Fibroblast of skin of right biceps (primary cell): ENCODE measurements at places on chromosomes 4 and X.
A peak's percentile ranks its signal among the peaks of the same experiment; 100 is the strongest.

DNA sequence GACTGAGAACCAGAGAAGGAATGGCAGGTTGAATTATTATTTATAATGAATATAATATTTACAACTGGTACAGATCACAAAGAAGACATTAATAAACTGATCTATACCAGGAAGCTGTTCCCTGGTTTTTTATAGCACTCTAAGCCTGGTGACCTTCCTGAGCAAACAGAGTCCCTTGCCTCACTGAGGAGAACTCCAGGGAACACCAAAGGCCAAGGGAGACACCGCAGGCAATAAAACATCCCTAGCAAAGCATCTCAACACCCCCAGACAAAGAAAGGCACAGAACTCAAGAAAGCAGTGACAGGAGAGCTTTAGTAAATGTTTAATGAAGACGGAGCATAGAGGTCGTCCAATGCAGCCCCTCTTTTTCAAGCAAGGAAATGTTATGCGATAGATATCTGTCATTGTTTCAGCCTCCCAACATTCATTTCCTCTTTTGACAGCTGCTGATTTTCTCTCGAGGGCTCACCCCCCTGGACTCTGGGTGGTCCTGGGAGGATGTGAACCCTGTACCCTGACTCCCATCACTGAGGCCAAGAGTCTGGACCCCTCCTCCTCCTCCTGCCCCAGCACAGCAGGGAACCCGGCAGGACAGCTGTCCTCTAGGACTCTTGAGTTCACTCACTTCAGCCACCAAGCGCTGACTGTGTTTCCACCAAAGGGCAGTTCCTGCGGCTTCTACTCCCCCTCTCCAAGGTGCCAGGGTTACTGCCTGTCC lies 342.5 kb upstream of the GATB start:
- no peak for DNase-seq

DNA sequence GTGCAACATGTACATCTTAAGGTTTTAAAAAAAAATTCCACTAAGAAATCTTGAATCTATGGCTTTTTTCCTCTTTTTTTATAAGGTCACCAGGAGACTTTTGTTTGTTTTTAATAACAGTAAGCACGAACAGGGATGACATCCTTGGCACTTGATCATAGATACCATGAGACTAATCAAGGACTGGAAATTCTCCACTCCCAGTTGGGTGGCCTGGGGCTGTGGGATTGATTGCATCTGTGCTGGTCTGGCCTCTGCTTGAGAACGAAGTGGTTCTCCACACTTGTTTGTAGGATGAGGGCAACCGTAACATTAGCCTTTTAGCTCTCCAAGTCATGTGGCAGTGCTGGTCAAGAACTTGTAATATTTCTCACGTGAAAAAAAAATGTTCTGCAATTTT lies 35.4 kb downstream of the SNX25 start:
- DNase-seq = no peak

DNA sequence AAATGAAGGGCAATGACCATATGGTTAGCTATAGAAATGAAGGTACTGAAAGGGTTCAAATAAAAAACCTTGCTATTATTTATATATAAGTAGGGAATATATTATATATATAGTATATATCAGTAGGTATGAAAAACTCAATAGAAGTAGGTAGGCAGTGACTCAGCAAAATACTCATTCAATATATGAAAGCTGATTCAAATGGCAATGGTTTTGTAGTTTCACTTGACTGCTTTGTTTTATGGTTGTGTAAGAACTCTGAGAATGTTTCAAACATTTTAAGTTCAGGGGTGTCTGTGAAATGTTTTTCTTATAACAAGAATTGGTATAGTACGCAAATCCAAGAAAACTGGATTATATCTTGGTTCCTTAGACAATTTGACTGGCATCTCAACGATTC lies 4.1 kb downstream of the ZNF280C start:
- DNase-seq = no peak

DNA sequence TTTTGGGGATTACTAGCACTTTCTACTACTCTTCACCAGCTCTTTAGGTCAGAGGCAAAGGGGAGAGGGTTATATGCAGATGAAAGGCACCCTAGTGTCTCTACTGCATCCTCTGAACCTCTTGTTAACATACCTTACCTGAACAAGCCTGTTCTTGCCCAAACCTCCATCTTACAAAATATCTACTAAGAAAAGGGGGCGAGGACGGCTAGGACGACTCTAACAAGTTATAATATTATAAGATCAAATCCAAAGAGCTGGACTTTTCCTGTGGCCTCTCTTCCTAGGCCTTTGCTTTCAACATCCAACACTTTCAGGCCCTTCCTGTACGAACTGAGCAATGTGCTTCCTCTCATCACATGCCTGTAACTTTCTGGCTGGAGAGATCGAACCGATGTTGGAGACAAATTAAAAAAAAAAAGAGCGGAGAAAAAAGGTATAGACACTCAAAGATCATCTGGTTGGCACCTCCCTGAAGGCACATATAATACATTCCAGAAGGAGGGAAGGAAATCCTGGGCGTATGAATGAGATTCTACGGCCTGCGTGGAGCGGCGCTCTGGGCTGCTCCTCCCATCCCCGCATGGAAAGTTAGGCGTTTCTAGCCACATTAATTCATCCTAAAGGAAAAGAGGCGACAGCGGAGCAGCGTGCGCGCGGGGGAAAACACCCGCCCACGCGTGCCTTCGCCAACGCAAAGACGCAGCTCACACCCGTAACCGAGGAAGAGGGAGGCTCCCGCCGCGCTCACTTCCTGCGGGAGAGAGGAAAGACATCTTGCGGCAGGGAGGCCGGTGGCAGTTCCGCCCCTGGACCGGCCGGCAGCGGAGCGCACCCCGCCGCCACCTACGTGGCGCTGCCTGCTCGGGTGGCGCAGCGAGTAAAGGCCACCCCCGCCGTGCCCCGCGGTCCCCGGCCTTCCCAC lies 808 bp downstream of the PRDM5 start:
- DNase-seq = peak; percentile 79

DNA sequence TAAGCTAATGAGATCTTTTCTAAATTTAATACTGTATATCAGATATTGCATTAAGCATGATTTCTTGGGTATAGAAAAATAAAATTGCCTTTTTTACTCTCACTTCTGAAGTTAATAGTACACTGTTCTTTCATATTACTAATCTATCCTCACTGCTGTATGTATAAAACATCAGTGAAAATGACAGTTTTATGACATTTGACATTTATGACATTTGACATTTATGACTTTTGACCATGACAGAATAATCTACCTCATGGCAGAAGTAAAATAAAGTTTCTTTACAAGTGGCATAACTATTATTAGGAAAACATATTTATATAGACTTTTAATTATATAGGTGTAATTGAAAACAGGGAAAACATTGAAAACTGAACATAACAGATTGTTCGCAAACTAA lies 13.3 kb downstream of the GRID2 start:
- no peak for DNase-seq

- DNase-seq = no peak
Observed at GRCh38 chrX:16788477-16788876, 2.2 kb downstream of the TXLNG start.

DNA sequence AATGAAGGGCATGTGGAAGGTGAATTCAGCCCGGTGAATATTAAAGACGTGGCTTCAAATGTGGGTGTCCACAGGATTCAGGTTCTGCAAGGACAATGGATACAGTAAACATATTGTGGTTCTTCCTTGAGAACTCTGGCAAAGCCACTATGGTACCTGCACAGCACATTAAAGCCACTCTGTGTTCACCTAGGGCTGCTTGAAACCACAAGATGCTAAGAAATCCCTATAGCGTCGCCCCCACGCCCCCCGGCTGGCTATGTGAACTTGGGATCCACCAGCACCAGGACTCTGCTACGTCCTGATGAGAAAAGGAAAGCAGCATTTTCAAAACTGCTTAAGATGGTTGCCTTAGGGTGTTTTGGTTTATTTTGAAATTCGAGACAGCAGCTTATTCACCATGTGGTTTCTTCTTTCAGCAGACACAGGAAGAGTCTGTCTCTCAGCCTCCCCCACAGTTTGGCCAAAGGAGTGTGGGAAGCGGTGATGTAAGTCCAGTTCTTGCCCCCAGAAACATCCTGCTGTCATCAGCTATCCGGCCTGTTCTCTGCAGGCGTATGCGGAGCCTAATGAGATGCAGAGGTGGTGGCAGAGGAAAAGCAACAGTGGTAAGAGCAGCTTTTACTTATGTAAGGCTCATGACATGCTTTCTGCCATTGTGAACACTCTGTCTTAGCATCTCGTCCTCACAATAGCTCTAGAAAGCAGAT lies 111.5 kb downstream of the AFAP1 start:
- peak; percentile 99 for DNase-seq

DNA sequence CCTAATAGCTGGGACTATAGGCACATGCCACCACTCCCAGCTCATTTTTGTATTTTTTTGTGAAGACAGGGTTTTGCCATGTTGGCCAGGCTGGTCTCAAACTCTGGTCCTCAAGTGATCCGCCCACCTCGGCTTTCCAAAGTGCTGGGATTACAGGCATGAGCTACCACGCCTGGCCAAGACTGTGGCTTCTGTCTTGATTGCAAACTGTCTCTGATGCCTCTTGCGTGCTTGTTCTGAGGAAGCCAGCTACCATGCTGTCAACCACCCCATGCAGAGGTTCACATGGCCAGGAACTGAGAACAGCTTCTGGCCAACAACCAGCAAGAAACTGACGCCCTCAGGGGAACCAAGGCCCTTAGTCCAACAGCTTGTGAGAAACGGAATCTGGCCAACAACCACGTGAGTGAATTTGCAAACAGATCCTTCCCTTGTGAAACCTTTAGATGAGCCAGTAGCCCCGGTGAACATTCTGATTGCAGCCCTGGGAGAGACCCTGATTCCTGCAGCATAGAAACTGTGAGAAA lies 71.2 kb downstream of the SUPT20HL2 start:
- DNase-seq = peak; percentile 49

- peak; percentile 5 for DNase-seq
Observed at GRCh38 chr4:149465955-149466354, 349.7 kb downstream of the IQCM start.

DNA sequence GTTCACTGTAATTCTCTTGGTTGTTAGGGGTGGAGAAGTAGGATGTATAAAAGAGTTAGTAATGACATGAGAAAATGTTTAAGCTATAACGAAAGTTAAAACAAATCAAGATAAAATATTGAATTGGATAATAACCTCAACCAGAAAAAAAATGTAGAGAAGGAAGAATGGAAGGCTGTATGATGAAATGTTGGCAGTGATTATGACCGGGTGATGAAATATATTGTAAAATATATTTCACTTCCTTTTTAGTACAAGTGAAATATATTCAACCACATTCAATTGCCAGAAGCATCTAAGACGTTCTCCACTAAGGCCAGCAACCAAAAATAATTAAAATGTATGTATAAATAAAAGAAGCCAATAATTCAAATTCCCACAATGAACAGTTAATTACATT lies 309.3 kb upstream of the FGF13 start:
- DNase-seq = peak; percentile 0
